ENCODE measurements at places on chromosomes 4 and X. TPM values are rescaled to one million over a fixed set of nuclear protein-coding genes. Genes with fewer than 3 reads are reported as not detected.
A peak's percentile ranks its signal among the peaks of the same experiment; 100 is the strongest.

- no peak for DNase-seq
These were observed 1565.5 kb upstream of the AGA start for GRCh38 chr4:179007755-179008154.

DNA sequence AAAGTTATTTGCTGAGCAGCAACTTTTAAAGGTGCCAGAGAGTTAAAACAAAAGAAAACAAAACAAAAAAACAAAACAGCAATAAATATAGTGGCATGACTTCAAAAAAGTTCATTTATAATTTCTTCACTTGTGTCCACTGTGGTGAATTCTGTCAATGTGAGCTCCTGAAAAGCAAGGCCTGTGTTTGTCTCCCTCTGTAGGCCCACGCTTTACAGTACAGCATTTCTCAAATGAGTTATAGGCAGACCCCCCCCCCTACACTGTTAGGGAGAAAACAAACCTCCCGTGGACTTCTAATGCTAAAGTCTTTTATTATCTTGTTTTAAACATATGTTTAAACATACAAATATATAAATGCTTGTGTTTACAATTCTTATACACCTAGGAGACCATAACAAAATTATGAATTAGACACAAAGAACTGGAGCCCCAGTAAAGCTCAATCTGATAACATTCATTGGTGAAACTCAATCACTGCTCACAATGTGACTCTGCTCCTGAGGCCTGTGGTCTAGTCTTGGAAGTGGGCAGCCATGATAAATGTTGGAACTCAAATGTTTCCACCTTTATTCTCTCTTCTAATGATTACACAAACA is 47.0 kb upstream of the SCOC start:
- DNase-seq, result no peak

GRCh38 chr4:61177367-61177766 is 22.8 kb upstream of the ADGRL3 start:
- DNase-seq, result no peak

Gene NEIL3
- total RNA-seq, result 10.8 TPM

Gene SMR3B
- total RNA-seq, result not detected

Gene CXCR3
- total RNA-seq, result not detected

DNA sequence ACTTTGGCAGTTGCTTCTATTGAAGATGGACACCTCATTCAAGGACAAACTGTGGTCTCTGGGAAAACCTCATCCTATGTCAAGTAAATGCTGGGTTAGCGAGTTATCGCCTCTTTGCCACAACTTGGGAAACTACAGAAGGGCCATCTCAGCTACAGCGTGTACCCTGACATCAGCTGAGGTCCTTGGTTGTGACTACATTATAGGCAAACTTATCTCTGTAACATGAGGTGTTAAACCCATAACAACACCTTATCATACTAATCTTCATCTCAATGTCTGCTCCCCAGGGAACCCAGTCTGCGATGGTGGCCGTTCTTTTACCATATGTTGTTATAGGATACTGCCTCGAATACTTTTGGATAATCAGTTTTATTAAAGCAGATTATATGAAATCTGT is 1862.7 kb downstream of the STIM2 start:
- no peak for DNase-seq

GRCh38 chrX:139506333-139506732 is 24.2 kb upstream of the F9 start:
- no peak for DNase-seq

GRCh38 chr4:118034053-118034785 is at the start of gene NDST3:
Gene NDST3 (plus strand): TSS chr4:118034486. CDS start chr4:118053911, 19,425 bp downstream.
- DNase-seq, result no peak

DNA sequence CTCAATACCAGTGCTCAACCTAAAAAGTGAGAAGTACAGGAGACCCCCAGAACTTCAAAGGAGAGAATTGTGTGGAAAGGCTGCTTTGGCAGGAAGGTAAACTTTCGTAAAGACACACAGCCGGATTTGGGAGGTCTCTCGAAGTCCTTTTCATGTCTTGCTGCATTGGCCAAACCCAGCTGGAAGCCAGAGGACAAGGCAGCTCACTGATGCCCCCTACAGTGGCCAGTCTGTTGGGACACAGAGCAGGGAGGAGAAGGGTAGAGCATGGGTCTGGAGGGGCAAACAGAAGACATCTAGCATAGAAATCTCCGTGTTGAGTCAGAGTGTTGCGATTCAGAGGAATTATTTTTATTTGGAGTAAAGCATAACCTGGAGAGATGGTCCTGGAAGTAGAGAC is 198.9 kb downstream of the ANK2 start:
- DNase-seq, result peak; percentile 83

- DNase-seq, result no peak
These were observed 53.7 kb upstream of the HHIP start for GRCh38 chr4:144592264-144592663.

DNA sequence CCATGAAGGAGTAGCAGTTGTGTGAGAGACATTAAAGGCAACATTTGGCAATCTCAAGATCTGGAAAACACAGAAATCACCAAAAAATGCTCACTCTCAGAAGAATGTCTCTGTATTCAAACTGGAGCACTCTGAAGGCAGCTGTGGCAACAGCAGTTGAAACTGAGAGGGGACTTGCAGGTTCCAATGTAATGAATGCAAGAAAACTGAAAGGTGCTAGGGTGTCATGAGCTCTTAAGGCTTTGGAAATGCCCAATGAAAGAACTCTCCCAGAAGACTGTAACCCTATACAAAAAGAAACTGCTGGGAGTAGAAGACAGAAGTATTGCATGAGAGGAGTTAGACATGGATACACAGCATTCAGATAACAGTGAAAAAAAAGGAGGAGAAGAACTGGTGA is 118.2 kb upstream of the HTR2C start:
- no peak for DNase-seq

Gene VSIG1
- 1.6 TPM for total RNA-seq

DNA sequence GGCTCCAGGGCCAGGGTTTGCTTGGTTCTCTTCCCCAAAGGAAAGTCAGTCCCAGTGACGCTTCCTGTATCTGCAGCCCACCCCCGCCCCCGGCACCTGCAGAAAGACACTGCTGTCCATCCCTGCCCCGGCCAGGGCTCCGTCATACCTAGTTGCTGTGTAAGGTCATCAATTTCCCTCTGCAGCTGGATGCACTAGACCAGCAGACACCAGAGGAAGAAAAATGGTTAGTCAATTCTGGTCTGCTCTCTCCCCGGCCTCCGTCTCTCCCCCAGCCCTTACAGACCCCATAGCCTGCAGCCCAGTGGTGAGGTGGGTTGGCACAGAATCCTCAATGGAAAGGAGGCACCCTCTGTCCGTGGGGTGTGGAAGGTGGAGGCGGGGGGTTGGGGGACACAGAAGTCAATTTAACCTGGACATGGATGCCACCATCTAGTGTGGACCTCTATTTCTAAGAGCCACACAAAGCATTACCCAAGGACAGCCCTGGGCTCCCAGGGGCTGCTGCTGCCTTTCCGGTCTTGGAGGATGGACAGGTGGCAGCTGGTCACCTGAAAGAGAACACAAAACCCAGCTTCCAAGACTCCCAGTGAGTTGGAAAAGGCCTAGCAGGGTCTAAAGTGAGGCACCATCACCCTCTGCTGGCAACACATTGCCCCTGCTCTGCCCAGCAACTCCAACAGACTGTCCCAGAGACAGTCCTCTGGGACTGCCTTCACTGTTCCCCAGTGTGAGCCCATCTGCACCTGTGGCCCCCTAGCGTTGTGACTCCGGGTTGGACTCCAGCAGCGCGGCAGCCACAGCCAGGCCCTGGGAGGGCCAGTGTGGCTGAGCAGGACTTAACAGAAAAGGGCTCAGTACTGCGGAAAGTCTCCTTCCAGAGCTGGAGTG is 40.2 kb upstream of the NHSL2 start:
- peak; percentile 25 for DNase-seq

GRCh38 chrX:106952988-106953387 is 32.8 kb downstream of the CLDN2 start:
- DNase-seq, result no peak

GRCh38 chrX:129661369-129661768 is 6.6 kb upstream of the APLN start:
- DNase-seq, result no peak

DNA sequence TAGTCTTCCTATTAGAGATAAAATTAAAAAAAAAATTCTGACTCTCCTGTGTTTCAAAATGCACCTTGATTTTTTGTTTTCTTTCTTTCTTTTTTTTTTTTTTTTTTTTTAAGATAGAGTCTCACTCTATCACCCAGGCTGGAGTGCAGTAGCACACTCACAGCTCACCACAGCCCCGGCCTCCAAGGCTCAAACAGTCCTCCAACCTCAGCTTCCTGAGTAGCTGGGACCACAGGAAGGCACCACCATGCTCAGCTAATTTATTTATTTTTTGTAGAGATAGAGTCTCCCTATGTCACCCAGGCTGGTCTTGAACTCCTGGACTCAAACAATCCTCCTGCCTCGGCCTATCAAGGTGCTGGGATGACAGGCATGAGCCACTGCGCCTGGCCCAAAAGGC is 41.1 kb upstream of the TMEM184C start:
- DNase-seq, result no peak

- no peak for DNase-seq
These were observed 228.4 kb downstream of the RCHY1 start for GRCh38 chr4:75285837-75286236.

DNA sequence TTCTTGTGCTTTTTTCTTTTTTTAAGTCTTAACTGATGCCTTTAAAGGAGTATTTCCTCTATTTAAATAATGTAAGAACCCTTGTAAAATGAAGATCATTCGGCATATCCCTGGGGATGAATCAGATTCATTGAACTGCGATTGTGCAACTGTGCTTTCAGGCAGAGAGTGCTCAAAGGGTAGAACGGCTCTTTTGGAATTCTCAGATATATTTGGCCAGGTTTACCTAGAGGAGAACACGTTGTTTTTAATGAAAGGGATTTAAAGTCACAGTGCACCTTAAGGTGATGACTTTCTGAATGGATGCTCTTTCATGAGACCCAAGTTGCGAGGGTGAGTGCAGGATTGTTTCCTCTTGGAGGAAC is 51.6 kb upstream of the ELOVL6 start:
- DNase-seq, result no peak

DNA sequence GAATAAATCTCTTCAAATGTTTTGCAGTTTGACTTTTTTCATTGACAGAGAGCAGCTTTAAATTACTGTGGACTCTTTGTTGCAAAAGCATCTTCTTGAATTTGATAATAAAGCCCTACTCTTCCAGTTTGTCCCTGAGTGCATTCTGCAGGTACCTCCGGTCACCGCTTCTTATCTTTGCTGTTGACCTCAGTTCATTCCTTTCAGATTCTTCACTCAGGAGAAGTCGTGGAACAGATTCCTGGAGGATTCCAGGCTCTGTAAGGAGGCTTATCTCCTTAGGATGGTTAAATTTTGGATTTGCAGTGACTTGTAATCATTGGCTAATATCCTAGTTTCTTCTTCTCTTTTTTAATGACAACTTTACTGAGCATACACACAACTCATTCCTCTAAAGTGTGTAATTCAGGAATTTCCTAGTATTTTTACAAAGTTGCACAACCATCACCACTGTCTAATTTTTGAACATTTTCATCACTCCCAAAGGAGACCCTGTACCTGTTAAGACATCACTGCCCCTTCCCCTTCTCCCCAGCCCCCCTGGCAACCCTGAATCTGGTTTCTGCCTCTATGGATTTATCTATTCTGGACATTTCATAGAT is 22.0 kb downstream of the TBL1X start:
- no peak for DNase-seq

- no peak for DNase-seq
These were observed 70.9 kb upstream of the ARHGEF9 start for GRCh38 chrX:63855896-63856295.

DNA sequence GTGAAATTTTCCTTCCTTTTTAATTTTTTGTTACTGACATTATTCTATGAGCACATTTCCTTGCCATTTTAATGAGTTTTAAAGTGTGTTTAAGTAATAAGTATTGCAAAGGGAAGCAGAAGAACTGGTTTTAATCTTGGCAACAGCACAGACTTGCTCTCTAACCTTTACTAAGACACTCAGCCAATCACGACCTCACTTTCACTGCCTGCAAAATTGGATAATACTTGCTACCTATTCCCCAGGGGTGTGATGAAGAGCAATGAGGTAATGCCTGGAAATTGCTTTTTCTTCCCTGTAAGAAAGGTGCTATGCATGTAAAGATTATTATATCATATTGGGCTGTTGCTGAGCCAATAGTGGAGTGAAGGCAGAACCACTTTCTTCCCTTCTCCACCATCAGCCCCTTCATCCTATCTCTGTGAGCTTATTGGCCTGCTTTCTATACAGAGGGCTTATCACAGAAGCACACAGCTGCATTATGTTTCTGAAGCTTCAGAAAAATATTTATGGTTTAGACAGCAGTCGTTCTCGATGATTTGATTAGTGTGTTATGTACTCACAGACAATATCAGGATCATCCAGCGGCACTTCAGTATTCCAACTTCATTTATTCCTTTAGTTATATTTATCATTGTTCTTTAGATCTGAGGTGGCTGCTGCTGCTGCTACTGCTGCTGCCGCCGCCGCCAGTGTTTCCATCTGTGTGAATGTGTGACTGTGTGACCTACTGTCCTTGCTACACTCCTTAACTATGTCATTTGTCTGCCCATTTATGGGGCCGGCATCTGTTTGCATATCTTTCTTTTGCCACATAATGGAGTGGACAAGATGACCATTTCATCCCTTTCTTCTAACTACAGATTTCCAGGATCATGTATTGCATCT is 255.1 kb downstream of the C4orf33 start:
- no peak for DNase-seq

- DNase-seq, result no peak
These were observed 372.3 kb upstream of the F9 start for GRCh38 chrX:139158256-139158655.

Gene TASL
- not detected for total RNA-seq

Gene PNCK
- total RNA-seq, result 4.3 TPM

DNA sequence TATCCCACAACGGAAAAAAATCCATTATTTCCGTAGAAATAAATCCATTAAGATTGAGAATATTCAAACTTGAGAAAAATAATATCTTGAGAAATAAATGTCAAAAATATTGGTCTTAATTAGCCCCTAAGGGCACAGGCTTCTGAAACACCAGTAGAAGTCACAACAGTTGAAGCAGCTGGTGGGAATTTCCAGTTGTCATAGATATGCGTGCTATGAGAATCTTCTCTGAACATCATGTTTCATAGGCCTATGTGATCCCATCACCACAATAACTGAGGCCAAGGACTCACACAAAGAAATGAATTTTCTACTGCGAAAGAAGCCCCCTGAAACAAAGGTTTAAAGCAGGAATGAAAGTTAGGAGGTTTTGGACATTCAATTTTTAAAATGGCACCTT is 292.0 kb downstream of the DTHD1 start:
- DNase-seq, result no peak

DNA sequence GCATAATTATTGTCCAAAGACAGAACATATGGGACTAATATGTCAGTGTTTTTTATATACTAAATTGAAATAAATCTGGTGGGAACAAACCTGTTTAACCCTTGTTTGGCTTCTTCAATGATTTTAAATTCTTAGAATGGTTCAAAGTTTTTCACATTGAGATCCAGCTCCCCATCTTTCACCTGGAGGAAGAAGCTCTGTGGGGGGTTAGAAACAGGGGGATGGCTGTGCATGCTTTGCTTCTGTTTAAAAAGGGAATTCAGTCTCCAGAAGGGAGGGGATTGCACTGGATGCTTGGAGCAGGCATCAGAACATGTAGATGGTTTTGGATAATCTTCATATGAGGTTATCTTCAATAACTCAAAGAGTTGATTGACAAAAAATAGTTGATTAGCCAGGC is 72.1 kb downstream of the GALNT7 start:
- no peak for DNase-seq

- DNase-seq, result no peak
These were observed 35.8 kb downstream of the TACC3 start for GRCh38 chr4:1756893-1757779.

GRCh38 chr4:44722001-44722400 is 4.4 kb downstream of the GNPDA2 start:
- DNase-seq, result no peak

All from H1 (cell line).